ENCODE measurements at places on chromosomes 5 and 9.

GRCh38 chr9:90943341-90943740, 141.7 kb downstream of the SYK start:
- ATAC-seq: peak; percentile 88

- no peak for ATAC-seq
Observed at GRCh38 chr5:112257976-112258375, 161.1 kb downstream of the EPB41L4A start.

GRCh38 chr9:115838417-115838816, 315.2 kb upstream of the PAPPA start:
- ATAC-seq: no peak

- no peak for ATAC-seq
Observed at GRCh38 chr5:9149988-9150387, 395.9 kb downstream of the SEMA5A start.

- no peak for ATAC-seq
Observed at GRCh38 chr5:53319315-53319714, 161.1 kb upstream of the FST start.

DNA sequence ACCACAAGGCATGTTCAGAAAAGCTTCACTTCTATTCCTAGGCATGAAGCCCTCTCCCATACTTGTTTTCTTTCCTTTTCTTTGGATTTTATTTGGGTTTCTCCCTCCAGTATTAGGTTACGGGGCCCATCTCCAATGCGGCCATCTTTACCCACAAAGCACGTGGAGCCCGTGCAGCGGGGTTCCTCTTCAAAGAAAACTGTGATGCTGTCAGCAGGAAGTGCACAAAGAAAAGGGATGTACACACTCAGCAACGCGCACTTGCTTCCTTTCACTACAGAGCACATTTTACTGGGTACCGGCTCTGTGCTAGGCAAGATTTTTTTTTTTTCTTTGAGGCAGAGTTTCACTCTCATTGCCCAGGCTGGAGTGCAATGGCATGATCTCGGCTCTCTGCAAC, 106.6 kb downstream of the COL23A1 start:
- peak; percentile 72 for ATAC-seq

DNA sequence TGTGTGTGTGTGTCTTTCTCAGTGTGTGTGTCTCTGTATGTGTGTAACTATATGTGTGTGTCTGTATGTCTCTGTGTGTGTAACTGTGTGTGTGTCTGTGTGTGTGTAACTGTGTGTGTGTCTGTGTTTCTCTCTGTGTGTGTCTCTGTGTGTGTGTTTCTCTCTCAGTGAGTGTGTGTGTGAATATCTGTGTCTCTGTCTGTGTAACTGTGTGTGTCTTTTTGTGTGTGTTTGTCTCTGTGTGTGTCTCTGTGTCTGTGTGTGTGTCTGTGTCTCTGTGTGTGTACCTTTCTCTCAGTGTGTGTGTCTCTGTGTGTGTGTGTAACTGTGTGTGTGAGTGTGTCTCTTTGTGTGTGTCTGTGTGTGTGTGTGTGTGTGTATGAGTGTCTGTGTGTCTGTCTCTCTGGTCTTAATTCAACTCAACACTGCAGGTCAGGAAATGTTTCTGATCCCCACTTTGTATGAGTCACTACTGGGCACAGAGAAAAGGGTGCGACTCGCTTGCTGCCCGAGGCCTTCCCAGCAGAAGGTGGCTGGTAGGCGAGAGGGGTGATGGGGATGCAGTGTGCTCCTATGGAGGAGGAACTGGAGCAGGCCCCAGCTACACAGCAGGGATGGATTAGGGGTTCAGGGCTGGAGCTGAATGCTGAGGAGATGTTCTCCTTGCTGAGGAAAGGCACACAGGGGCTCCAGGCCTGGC, 52.1 kb downstream of the NSG2 start:
- no peak for ATAC-seq

GRCh38 chr5:4906786-4907185, 233.3 kb upstream of the ADAMTS16 start:
- no peak for ATAC-seq

- ATAC-seq: no peak
Observed at GRCh38 chr5:113226116-113226736, 208.6 kb downstream of the TSSK1B start.

GRCh38 chr5:170297589-170298462, at the start of gene LCP2:
Gene LCP2, minus strand, starts transcription at chr5:170297777. Its CDS starts 166 bp downstream, at chr5:170297611.
- ATAC-seq: peak; percentile 84

DNA sequence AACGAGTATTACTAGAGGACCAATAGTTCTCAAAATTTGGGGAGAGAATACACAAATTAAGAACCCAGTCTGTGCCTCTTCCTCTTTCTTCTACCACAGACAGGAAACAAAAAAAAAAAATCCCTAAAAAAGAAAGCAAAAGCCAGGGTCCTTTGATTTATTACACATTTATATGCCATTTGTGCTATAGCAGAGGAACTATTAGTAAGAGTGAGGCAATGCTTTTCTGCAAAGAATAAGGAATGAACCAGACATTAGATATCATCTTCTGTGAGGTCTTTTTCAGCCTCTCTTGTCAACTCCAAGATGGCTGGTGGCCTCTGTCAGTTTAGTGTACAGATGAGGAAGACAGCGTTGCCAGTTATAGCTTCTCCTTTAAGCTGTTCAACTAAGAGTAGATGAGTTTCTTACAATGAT, 127.6 kb downstream of the RFX3 start:
- ATAC-seq: peak; percentile 23

GRCh38 chr5:57834829-57835608, 352.4 kb upstream of the ACTBL2 start:
- no peak for ATAC-seq

- no peak for ATAC-seq
Observed at GRCh38 chr5:113705657-113706056, 192.2 kb downstream of the YTHDC2 start.

GRCh38 chr5:180069589-180070247, 1.8 kb downstream of the RNF130 start:
- ATAC-seq: no peak

DNA sequence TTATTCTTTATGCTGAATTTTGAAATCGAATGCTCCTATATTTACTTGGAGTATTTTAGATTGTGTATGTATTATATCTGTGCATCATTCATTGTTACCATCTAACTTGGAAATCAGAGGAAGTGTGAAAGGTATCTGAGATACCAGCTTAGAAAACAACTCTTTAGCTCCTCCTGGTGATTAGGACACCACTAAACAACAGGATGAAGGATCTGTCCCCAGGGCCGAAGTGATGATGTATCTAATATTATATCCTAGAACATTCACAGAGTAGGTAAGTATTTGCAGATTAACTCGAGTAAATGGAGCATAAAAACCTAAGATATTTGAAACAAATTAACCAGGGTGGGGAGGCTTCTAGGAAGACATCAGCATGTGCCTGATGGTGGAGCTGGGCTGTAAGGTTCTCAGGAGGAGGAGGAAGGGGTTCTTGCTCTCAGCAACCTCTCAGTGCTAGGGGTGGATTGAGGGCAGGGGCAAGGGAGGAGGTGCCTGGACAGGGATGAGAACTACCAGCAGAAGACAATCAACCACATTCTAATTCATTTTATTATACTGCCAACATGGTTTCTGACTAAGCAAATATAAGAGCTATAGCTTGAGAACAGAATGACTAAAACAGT, 2.6 kb upstream of the NFIL3 start:
- no peak for ATAC-seq

GRCh38 chr9:12838546-12838945, 63.7 kb downstream of the LURAP1L start:
- ATAC-seq: no peak

- ATAC-seq: no peak
Observed at GRCh38 chr5:111548992-111549649, 36.8 kb upstream of the STARD4 start.

DNA sequence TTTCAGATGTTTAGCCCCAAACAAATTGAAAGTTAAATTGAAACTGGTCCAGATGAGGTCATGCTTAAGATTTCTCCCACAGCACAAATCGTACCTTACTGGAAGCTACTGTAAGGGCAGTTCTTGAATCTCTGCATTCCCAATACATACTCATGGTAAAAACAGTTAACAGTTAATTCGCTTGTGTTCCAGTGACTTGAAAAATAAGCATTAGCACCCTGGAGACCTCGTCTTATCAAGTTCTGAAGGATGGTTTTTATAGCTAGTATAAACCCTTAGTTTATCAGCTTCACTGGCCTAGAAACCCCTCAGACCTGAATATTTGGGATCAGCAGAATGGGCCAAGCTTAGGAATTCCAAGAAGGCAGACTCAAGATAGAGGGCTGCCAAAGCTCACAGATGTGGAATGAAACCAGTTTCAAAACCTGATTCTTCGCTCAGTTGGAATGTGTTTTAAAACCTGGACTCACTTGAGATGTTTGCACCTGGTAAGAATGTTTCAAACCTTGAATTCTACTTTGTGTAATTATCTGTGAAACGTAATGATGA, 103.6 kb downstream of the C9orf152 start:
- ATAC-seq: no peak

DNA sequence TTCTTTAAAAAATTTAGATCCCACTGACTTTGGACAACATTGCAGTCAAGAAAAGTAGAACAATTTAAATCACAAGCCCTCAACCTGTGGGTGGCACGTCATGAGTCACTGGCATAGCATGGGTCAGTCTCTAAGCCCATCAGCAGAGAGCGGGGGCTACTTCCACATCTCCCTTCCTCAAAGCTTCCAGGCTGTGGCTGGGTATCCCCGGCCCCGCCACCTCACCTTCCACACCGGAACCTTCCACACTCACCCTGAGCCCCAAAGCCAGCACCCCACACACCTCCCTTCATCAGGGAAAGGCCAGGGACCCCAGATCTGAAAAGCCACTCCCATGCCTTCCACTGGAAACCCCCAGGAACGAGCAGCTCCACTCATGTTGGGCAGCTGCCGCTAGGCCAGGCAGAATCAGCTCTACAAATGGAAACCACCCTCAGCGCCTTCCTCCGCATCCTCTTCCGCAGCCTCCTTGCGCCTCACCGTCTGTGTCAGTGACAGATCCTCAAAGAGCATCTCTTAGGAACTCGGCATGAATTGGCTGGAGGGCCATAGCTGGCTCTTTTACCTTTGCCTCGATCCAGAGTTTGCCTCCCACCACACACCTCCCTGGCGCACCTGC, 156.5 kb downstream of the ERCC6L2 start:
- ATAC-seq: no peak

DNA sequence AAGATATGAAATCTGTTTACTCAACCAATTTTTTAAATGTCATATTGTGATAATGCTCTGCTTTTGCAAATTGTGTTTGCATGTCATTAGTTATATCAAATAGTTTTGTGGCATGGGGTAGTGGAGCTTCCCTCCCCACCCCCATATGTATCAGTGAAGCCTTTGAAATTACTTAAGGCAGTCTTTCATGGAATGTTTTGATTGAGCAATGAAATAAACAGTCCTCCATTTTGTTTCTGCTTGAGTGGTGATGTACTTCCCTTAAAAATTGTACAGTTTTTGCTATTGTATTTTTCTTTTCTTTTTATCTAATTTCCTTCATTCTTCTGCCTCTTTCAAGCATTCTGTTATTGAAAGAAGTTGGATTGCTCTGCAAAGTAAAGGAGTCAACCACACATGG, 3.5 kb downstream of the SOWAHA start:
- ATAC-seq: no peak

DNA sequence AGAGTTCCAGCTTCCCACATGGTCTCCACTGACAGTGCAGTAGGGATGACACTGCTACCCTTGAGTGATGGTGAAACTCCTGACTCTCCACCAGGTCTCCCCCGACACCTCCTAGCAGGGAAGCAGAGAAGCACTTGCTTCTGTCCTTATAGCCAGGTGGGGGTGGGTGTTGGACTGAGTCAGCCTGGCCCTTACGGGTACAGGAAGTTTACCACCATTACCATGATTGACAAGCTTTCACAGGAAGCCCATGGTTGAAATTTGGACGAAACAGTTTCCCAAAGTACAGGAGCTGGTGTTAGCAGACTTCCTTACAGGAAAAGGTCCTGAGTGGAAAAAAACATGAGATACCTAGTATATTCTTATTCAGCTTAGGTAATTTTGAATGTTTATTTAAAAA, 3.1 kb upstream of the FBXL7 start:
- no peak for ATAC-seq

DNA sequence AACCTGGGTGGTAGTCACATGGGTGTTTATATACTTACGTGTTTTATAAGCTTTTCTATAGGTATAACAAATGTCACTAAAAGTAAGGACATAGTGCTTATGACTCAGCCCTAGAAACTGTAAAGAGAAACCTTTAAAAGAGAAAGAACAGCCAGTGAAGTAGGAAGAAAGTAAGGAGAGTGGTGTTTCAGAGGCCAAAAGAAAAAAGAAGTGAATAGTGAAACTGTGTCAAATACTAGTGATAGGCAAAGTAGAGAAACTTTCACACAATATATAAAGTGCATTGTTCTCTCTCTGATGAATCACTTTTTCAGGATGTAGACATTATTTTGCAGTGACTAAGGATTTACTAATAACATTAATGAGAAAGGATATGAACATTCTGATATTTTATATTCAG, 74.2 kb upstream of the SUSD1 start:
- peak; percentile 91 for ATAC-seq

- no peak for ATAC-seq
Observed at GRCh38 chr9:76296561-76297310, 97.5 kb downstream of the RFK start.

- peak; percentile 68 for ATAC-seq
Observed at GRCh38 chr9:124291801-124292396, 34.1 kb downstream of the NEK6 start.

- no peak for ATAC-seq
Observed at GRCh38 chr5:24816206-24816605, 171.4 kb upstream of the CDH10 start.

GRCh38 chr9:17750269-17750668, 171.4 kb downstream of the SH3GL2 start:
- no peak for ATAC-seq

GRCh38 chr5:53908757-53909156, 348.3 kb downstream of the NDUFS4 start:
- no peak for ATAC-seq

DNA sequence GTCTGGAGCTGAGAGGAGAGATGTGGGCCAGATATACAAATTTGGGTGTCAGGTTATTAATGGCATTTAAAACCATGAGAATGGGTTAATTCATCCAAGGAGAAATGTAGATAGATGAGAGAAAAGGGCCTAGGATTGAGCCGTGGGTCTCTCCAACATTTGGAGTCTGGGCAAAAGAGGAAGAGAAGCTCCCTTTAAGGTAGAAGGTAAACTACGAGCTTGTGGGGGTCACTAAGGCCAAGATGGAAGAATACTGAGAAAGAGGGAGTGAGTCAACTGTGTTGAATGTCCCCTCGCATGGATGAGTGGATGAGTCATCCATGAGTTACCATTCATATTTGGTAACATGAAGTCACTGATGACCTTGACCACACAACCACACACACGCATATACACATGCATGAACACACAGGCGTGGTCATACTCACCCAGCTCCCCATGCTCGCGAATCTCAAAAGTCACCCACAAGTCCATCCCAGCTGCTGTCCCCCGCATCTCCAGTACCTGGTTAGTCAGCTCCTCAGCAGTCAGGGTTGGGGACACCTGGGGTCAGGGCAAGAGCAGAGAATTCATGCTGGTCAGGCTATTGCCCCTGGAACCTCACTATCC, 6.8 kb upstream of the FCHSD1 start:
- peak; percentile 93 for ATAC-seq

GRCh38 chr5:14263113-14263512, 120.0 kb downstream of the TRIO start:
- no peak for ATAC-seq
